Fibroblast of upper back skin (primary cell): ENCODE measurements at places on chromosomes 3 and 15.

DNA sequence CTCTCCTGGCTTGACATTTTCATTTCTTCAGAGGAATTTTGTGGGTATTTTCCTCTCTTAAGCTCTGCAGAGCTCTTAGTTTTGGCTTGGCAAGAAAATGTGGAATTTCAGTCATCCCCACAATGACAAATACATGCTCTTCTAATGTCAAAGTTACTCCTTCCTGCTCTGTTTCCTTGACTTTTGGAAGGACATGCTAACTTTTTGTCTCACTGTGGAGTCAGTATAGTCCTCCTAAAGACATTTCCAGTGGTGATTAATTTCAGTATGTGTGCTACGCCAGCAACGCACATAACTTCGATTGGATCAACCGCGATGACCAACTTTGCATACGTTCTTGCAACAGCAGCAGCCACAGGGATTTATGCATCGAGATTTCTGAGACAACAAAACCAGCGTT, 13.3 kb downstream of the EBLN2 start:
- DNase-seq, result peak; percentile 62

- peak; percentile 6 for DNase-seq
Measured at GRCh38 chr3:96966181-96966929, 152.0 kb downstream of the EPHA6 start.

DNA sequence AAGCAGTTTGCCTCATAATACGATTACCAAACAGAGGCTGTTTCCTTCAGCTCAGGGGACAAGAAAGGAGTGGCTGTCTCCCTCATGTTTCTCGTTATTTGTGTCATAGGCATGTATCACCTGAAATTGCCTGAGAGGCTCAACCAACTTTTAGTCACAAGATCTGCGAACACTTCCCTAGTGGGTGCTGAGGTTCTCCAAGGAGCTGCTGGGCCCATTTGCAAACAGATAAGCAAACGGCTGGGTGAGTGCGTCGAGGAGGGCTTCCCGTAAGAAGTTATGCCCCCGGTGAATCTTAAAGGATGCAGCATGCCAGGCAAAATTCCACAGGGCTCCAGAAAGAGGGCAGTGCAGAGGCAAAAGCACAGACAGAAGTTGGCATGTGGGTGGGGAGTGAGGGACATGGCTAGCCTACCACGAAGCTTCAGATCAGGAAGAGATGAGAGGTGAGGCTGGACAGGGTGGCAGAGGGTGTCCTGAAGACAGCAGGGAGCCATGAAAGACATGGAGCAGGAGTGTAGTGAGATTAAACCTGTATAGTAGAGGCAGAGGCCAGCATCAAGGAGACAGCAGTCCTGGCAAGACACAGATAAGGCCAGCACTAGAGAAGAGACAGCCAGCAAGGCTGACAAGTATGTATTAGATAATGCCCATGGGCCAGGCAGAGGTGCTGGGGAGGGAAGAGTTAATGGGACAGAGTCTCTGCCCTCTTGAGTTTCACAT, 4.0 kb upstream of the GP9 start:
- no peak for DNase-seq

GRCh38 chr15:66408675-66409282, 22.1 kb downstream of the MAP2K1 start:
- DNase-seq, result no peak

GRCh38 chr3:17935222-17935621, 192.8 kb upstream of the TBC1D5 start:
- DNase-seq, result no peak

- DNase-seq, result peak; percentile 49
Measured at GRCh38 chr3:48247401-48247811, 6.5 kb downstream of the ZNF589 start.

GRCh38 chr15:76353023-76353577, 16.5 kb downstream of the ISL2 start:
- DNase-seq, result no peak

- no peak for DNase-seq
Measured at GRCh38 chr3:122314228-122314876, 10.7 kb upstream of the CSTA start.

GRCh38 chr15:60116456-60117089, 112.5 kb downstream of the FOXB1 start:
- DNase-seq, result no peak

DNA sequence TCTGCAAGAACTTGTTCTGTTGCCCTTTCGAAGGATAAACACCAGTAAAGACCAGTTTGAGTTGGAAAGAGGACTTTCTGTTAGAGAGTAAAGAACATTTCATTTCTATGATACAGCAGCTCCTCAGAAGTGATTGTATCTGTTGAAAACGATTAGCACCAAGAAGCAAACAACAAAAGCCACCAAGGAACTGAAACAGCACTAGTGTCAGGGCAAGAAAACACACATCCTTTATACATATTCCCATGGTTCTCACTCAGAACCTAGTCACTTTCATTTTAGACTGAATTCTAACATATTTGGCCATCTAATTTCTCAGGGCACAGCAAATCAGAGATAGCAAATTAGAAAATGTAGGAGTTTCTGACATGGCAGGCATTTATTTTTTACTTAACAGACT, 116.1 kb downstream of the ATP1B3 start:
- DNase-seq, result no peak

DNA sequence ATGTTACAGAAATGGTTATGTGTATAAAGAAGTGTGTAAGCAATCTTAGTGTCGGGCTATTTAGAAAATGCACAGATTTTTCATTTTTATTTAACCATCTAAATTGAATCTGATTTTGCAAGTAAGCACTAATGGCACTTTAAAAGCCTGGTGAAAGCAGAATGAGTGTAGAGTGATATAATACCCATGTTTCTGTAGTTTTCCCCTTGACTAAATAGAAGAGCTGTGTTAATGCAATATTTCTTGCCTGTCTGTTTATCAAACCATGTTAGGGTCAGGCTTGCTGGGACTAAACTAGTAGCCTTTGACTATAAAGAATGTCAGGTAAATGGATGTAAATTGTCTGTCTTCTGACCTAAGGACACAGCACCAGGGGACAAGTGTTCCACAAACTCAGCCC, 714.0 kb downstream of the CADM2 start:
- DNase-seq, result no peak

- peak; percentile 35 for DNase-seq
Measured at GRCh38 chr15:46126581-46126980, 491.8 kb downstream of the SQOR start.

- peak; percentile 76 for DNase-seq
Measured at GRCh38 chr15:66882251-66883020, 180.4 kb downstream of the SMAD6 start.

- DNase-seq, result peak; percentile 31
Measured at GRCh38 chr3:195809796-195810454, 1.8 kb downstream of the MUC4 start.

- no peak for DNase-seq
Measured at GRCh38 chr3:167304077-167304476, 76.0 kb downstream of the ZBBX start.

DNA sequence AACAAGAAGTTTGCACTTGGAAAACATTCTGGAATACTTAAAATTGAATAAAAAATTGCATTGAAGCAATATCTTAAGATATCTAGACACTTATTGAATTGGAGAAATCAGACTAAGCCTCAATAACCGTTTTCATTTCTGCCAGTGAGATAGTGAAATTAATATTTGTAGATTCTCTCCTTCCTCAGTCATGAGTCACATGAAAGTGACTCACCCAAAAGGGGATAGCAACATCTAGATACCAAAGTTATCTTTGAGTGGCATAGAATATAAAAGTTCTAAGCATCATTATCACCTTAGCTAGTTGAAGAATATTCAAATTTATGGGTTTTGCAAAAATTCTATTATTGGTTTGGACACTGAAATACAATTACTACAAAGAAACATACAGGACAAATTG, 614.8 kb upstream of the ZNF717 start:
- DNase-seq, result no peak

DNA sequence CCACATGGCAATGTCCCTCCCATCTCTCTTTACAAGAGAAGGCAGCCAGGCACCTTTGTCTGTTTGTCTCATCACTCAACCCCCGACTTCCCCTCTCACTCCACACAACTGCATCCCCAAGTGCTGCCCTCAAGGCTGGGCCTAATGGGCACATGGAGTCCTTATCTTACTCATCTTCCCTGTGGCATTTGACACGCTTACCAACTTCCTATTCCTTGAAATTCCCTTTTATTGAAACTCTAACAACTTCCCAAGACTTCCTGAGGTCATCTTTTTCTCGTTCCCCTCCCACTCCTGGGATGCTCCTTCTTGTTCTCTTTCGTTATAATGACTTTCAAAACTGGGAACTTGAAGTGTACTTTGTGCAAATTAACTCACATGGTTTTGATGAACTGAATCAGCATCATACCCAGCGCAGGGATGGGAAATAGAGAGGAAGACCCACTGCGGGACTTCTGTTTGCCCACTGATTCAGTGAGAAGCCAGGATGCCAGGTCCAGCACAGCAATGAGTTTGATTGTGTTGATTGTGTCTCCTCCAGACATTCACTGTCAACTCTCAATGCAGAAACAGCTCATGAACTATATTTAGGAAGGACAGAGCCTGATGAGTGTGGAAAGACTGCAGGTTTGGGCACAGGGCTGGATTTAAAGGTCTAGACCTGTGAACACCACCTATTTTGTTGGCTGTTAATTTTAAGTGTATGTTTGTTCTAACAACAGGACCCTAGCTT, 104.7 kb upstream of the TNIK start:
- no peak for DNase-seq

- no peak for DNase-seq
Measured at GRCh38 chr15:32864841-32865240, 147.0 kb downstream of the GREM1 start.

- no peak for DNase-seq
Measured at GRCh38 chr3:38610436-38610835, 39.1 kb downstream of the SCN5A start.

DNA sequence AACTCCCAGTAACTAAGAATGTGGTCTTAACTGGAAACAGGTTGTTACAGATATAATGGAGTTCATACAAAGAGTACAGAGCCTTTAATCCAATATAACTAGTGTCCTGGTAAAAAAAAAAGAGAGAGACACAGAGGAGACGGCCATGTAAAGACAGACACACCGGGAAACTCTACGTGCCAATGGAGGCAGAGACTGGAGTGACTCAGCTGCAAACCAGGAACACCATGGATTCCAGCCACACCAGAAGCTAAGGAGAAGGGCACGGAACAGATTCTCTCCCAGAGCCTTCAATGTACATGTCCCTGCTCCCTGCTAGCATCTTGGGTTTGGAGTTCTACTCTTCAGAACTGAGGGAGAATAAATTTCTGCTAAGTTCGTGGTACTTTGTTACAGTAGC, 4.5 kb downstream of the RNF168 start:
- DNase-seq, result no peak

DNA sequence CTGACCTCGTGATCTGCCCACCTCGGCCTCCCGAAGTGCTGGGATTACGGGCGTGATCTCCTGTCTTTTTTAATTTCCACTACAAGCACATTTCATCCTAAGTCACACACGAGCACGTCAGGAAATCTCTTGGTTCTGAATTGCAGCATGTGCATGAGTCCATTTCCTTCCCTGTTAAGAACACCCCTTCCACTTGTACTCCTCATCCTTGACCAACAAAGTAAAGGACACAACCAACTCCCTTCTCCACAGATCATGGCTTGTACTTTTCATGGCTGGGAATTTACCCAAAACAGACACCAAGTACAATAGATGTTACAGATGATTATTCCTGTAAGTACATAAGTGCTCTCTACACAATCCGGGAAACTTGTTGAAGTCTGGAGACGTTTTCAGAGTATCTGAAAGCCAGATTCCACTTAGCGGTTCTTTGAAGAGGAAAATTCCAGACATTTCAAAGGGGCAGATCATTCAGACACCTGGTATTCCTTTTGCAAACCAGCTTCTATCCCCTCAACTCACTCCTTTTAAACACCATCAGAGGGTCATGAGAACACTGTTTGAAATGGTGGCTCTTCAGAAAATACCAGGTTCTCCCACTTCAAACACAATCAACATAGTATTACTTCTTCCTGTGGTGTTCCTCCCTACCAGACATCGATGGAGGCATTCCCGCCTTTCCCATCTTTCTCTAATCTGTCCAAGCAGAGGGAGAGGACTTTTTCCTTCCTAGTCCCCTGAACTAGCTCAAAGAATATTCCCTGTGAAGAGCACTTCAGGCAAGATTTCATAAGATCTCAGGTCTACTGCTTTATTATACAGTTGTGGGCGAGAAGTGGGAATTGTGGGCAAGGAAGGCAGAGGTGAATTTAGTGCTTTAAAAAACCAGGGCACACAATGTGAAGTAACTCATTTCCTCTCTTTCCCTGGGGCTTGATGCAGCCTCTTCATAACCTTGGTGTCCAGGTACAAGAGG, 80.1 kb upstream of the TSC22D2 start:
- peak; percentile 65 for DNase-seq

GRCh38 chr15:57144448-57144847, 226.0 kb downstream of the TCF12 start:
- no peak for DNase-seq

DNA sequence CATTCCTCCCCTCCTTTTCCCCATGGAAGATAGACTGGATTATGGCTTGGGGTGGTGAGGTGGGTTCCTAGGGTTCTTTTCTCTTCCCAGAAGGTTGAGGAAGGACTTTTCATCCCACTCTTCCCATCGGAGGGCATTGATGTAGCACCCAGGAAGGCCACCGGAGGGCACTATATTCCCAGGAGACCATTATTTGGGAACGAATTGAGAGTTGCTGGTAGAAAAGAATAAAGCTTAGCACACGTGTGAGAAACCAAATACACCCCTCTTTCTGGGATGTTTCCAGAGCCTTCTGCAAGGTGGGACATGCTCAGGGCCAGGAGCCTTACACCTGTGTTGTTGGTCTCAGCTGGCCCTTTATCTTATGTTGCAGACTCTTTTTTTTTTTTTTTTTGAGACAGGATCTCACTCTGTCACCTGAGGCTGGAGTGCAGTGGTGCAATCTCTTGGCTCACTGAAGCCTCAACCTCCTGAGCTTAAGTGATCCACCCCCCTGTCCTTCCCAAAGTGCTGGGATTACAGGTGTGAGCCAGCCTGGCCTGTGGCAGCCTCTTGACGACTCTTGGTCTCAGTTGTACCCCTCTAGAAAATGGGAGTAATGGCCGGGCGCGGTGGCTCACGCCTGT, 6.3 kb upstream of the CDC25A start:
- peak; percentile 60 for DNase-seq

DNA sequence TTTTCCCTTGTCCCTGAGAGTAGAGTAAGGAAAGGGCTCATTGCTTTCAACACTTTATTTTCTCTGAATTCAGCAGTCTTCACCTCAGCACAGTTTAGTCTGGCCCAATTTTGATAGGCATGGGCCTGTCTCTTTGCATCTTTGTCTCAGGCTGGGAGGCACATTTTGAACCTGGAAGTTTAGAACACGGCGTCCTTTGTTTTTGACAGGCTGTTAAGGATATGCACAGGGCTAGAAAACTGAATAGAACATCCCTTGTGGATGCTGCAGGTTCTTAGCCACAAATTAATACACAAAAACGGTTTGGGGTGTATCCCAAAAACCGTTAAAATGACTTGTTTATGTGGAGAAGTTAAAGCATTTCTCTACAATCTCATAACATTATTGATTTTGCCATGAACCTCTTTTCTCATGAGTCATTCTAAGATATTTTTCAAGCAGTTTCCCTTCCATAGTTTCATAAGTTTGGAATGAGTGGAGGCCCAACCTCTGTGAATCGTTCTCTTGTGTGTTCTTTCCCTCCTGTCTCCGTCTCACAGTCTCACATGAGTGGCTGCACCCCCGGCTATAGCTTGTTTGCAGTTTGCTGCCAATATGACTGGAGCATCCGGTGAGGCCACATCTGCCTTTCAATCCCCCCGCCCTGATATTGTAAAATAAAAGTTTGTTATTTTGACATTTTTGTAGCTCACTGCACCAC, 192.9 kb upstream of the EIF1B start:
- DNase-seq, result peak; percentile 84
